ENCODE measurements at places on chromosomes 2 and 18.

GRCh38 chr2:199144546-199144945 lies 313.2 kb downstream of the SATB2 start:
- DNase-seq: no peak

- DNase-seq: no peak
Observed at GRCh38 chr2:45930396-45930792, 278.9 kb downstream of the PRKCE start.

DNA sequence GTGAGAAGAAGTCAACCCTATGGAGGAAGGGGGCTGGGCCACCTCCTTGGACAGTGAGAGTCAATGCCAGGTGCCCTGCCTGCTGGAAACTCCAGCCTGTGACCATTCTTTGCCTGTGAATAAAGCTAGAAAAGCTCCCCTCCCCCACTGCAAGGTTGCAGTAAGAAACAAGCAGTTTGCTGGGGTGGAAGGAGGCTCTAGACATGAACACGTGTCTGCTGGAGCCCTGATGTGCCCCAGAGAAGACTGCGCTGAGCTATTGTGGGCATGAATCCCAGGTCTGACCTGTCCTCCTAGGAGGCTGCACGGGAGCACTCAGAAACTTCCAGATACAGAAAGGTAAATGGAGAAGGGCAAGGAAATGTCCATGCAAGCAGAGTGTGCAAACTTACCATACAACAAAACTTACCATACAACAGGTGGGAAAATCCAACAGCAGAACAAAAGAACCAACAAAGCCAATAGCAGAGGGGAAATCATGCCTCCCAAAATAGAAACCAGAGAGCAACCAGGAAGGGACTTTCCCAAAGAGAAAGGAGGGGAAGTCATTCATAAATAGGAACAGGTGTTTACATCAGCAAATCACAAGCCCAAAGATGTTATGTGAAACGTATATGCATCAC lies 278.7 kb downstream of the BCL2 start:
- no peak for DNase-seq

- DNase-seq: no peak
Observed at GRCh38 chr2:41859615-41860514, 188.0 kb upstream of the PKDCC start.

DNA sequence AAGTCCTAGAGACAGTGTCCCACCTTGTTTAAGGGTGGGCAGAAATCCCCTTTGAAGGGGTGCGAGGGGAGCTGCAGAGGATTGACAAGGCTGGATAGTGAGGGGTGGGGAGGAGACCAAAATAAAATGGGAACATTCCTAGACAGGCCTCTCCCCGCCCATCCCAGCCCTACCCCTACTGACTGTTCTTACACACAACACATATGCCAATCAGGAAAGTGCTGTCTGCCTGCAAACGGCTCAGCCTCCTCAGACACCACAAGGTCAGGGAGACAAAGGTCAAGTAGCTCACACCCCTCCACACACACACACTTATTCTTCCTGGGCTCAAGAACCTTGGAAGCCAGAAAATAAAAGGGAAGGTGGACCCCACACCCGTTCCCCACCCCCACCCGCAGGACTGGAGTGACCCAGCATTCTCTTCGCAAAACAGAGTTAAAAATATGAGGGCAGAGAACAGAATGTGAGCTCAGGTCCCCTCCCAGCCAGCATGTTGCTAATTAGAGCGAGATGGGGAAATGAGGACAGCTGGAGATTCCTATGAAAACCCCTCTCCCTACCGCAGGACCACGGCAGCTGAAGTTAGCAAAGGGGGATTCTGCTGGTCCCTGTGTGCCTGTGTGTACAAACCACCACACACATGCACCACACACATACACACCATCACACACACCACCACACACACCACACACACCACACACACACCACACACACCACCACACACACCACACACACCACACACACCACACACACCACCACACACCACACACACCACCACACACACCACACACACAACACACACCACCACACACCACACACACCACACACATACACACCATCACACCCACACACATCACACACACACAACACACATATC lies 197.8 kb downstream of the TNS1 start:
- DNase-seq: peak; percentile 25

DNA sequence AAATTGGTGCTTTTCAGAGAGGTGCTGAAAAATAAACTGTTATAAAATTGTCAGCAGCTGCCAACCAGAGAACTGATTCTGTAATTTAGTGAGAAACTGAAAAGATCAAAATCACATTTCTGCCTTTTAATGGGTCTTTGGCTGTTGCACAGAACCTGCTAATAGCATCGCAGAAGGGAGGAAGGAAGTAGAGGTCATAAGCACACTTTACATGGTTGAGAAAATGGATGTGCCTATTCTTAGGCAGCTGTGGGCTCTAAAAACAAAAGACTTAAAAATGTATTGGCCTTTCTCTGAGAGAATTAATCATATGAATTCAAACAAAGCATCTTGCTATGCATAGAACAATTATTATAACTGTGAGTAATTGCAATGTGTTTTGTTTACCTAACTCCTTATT lies 1186.9 kb downstream of the DSC3 start:
- DNase-seq: no peak

Measured in T-helper 2 cell (primary cell).